ENCODE measurements at places on chromosomes 7 and 10. TPM values are rescaled to one million over a fixed set of nuclear protein-coding genes. Genes with fewer than 3 reads are reported as not detected.

Gene MYPN
- total RNA-seq = 2.3 TPM

Gene ARL3
- total RNA-seq = 7.2 TPM

Gene GIMAP1
- 0.03 TPM for total RNA-seq

Gene CCDC186
- 10.7 TPM for total RNA-seq

Gene PRKCQ
- not detected for total RNA-seq

Gene STEAP2
- total RNA-seq = 45.2 TPM

Gene COL1A2
- total RNA-seq = 7,425 TPM

Data from smooth muscle cell of the pulmonary artery (primary cell).